ENCODE measurements at places on chromosomes 4 and X. TPM values are rescaled to one million over a fixed set of nuclear protein-coding genes. Genes with fewer than 3 reads are reported as not detected.

Gene FAAH2
- 7.5 TPM for total RNA-seq

Gene XAGE2
- total RNA-seq = not detected

Gene ATOH1
- 0.55 TPM for total RNA-seq

Gene SAGE1
- 0.03 TPM for total RNA-seq

Gene F8A2
- total RNA-seq = not detected

Gene GAGE12H
- total RNA-seq = not detected

Gene CTSO
- total RNA-seq = 1.6 TPM

Gene MAGEA2B
- total RNA-seq = not detected

Gene CXCL1
- not detected for total RNA-seq

Gene MRPL1
- total RNA-seq = 28.7 TPM

Gene AMOT
- total RNA-seq = 10.2 TPM

GRCh38 chr4:8319061-8319460 is 49.5 kb downstream of the HTRA3 start:
- DNase-seq = no peak

- no peak for DNase-seq
These were observed 107.6 kb downstream of the CDS1 start for GRCh38 chr4:84690481-84690880.

- no peak for DNase-seq
These were observed 13.8 kb downstream of the RNF128 start for GRCh38 chrX:106740193-106740780.

GRCh38 chr4:116551806-116552205 is 533.6 kb downstream of the TRAM1L1 start:
- no peak for DNase-seq

- DNase-seq = peak; percentile 65
These were observed 10.2 kb downstream of the RGS12 start for GRCh38 chr4:3302786-3303564.

- DNase-seq = no peak
These were observed 130.1 kb downstream of the CEP135 start for GRCh38 chr4:56078866-56079265.

DNA sequence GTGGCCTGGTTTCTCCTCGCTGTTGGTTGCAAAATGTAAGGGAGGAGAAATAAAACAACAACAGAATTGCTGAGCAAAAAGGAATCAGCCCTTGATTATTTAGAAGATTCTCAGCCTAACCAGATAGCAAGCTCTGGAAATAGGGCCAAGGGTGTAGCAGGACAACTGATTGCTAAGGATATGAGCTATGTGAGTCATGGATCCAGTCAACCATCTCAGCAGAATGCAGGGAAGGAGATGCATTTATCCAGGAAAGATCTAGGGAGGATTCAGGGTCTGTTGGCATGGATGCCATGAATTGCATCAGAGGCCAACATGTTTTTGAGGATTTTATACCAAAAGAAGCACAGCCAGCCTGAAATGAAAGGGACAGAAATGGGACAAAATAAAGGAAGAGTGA is 2.2 kb upstream of the XAGE3 start:
- DNase-seq = no peak

DNA sequence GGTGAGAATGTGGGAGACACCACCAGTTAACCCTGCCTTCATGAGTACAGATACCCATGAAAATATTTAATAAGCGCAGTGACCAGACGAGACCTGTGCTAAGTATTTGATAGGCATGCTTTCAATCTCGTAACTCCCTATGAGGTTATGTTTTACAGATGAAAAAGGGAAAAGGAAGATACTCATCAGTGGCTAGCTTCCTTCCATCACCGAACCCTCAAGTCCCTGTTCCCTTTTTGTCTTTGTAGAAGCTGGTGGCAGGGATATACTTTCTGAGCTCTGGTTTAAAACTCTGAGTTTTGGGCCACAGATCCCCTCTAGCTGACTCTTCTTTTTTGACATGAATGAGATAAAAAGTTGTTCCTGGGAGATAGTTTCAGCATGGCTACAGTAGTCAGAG is 26.3 kb downstream of the AFF1 start:
- no peak for DNase-seq

DNA sequence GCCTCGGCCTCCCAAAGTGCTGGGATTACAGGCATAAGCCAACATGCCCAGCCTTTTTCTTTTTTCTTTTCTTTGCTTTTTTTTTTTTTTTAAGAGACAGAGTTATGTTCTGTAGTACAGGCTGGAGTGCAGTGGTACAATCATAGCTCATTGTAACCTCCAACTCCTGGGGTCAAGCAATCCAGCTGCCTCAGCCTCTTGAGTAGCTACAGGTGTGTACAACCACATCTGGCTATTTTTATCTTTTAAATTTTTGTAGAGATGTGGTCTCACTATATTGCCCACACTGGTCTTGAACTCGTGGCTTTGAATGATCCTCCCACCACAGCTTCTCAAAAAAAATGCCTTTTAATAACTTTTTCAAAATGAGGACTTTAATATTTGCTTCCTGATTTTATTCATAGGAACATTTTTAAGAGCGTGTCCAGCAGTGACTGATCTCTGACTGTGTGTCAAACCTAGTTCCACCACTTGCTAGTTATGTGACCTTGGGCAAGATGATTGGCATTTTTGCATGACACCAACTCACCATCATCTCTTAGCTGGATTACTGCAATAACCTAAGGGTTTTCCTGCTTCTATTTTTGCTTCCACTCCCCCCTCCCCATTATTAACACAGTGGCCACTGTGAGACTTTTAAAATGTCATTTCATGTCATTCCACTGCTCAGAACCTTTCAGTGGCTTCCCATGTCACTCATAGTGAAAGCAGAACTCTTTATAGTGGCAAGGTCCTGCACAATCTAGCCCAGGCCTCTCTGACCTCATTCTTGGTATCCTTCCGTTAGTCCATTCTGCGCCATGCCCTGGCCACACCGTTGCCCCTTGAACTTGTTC is 4.5 kb upstream of the TNIP3 start:
- no peak for DNase-seq

DNA sequence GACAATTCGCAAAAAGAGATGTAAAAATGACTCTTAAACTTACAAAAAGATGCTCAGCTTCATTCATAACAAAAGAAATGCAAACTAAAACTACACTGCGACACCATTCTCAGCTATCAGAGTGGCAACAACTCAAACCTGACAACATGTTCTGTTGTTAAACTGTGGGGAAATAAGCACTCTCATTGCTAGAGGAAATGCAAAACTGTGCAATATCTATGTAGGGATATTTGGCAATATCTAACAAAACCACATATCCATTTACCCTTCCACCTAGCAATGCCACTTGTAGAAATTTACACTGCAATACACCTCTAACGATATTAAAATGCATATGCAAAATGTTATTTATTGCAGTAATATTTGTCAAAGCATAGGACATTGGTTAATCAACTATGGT is 78.3 kb upstream of the EGFL6 start:
- no peak for DNase-seq

GRCh38 chrX:128897621-128898020 is 625.7 kb downstream of the SMARCA1 start:
- DNase-seq = no peak

DNA sequence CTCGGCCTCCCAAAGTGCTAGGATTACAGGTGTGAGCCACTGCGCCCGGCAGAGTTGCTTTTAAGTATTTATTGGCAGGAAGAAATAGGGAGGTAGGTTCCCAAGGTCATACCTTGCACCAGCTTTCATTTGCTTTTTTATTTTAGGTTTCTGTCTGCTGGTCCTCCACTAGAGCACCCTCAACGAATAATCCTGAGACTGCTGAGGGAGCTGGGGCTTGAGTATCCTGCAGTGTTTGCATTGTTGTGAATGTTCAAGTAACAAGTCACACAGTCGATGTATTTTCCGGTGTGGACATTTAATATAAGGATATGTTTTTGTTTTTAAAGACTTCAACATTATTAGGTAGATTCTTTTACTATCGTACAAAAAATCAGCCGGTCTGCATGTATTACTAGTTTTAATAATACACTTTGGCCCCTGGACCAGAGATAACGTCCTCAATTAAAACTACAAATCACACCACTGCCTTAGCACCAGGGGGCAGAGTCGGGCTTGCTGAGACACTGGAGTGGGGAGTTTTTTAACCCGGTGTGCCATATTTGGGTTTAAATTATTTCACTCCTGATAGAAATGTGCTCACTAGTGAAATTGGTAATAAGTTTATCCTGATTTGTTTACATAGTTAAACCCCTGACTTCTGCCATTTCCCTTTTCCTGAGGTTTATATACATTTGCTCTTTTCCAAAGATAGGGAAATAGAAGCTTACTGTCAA is 11.6 kb downstream of the SMIM20 start:
- DNase-seq = peak; percentile 74

- DNase-seq = peak; percentile 66
These were observed 4.0 kb downstream of the ARX start for GRCh38 chrX:25011589-25012432.

- peak; percentile 79 for DNase-seq
These were observed 151.2 kb upstream of the SLC4A4 start for GRCh38 chr4:71187404-71188155.

DNA sequence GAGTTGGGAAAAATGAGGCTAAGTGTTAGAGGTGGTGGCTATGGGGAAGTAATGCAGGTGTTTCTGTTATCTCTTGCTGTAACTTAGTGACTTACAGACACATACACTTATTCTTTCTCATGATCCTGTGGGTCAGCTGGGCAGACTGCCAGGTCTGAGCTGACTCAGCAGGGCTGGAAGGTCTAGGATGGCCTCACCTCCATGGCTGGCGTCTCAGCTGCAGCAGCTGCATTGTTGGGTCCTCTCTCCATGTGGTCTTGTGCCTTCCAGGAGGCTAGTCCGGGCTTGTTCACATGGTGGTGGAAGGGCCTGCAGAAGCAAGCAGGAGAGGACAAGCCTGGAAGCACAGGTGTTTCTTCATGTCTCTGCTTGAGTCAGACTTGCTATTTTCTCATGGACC is 172.7 kb downstream of the NHS start:
- DNase-seq = no peak

- no peak for DNase-seq
These were observed 2412.8 kb downstream of the ARAP2 start for GRCh38 chr4:33831442-33832066.
